ENCODE measurements at places on chromosomes 7 and 10.

DNA sequence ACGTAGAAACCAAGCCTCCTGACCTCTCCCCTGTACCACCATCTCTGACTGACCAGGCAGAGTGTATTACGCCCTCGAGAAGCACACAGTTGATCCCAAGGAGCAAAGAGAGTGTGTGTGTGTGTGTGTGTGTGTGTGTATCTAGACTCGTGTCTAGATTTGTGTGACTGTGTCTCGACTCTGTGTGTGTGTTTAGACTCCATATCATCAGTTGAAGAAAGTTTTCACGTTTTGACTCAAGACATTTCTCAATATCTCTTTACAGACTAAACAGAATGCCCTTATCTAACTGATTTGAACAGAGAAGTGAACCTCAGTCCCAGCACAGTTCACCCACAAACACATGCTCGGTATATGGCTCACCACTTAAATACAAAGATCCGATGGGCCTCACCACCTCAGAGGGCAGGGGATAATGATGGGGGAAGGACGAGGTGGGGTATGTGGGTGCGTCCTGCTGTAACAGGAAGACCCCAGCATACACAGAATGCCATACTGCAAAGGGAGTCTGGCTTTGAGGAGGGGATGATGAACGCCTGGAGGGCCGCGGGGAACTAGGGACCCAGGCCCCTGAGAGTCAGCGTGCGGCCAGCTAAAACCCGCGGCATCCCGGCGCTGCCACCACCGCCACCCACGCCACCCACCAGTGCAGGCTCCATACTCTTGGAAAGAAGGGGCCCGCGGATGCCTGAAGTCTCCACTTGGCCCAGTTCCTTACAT, 780 bp downstream of the ALDH18A1 start:
- DNase-seq, result no peak

DNA sequence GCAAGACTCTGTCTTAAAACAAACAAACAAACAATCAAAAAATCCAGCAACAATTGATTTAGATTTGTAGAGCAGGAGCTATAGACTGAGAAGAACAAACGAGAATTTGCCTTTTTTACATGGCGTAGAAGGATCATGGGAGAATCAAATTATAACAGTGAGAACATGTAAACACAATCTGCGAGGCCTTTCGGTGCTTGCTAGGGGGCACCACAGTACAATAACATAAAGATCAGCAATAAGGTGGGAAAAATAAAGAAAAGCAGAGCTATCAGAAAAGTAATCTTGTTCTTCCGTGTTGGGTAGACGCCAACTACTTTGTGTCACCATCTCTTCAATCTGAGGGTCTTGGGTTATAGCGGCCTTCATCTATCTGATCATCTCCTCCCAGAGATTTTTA, 82.2 kb downstream of the NOD1 start:
- DNase-seq, result no peak

- no peak for DNase-seq
These were observed 217.4 kb downstream of the GRM8 start for GRCh38 chr7:127035203-127035849.

- no peak for DNase-seq
These were observed 72.5 kb downstream of the CHRM2 start for GRCh38 chr7:136940917-136941316.

GRCh38 chr7:21566094-21566493, 23.3 kb downstream of the DNAH11 start:
- no peak for DNase-seq

DNA sequence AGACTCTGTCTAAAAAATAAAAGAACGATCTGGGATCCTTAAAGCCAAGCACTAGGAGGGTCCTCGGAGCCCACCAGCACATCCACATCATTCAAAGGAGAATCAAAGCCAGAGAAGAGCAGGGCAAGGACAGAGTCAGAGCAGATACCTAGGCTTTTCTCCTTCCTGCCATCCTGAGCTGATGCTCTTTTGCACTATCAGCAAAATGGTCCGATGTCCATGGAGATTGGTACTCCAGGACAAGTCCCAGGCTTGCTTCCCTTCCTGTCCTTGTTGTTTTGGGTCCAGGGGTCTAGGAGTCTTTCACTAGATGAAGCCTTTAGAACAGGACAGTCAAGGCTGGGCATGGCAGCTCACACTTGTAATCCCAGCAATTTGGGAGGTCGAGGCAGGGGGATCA, 58.0 kb upstream of the ELN start:
- DNase-seq, result no peak

DNA sequence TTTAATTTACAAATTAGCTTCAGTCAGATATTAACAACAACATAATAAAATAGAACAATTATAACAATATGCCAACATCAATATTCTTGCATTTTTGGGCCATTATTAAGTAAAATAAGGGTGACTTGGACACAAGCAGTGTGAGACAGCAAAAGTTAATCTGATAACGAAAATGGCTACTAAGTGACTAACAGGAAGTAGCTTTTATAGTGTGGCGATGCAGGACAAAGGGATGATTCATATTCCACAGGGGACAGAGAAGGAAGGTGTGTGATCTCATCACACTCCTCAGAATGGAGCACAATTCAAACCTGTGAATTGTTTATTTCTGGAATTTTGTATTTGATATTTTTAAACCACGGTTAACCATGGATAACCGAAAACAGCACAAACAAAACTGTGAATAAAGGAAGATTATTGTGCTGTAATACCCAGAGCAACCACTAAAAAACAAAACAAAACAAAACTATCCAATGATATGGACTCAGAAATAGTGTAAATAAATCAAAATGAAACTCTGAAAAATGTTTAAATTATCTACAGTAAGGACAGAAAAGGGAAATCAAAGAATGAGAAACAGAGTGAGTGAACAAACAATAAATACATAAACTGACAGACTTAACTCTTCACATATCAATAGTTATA, 66.9 kb upstream of the TFEC start:
- no peak for DNase-seq

DNA sequence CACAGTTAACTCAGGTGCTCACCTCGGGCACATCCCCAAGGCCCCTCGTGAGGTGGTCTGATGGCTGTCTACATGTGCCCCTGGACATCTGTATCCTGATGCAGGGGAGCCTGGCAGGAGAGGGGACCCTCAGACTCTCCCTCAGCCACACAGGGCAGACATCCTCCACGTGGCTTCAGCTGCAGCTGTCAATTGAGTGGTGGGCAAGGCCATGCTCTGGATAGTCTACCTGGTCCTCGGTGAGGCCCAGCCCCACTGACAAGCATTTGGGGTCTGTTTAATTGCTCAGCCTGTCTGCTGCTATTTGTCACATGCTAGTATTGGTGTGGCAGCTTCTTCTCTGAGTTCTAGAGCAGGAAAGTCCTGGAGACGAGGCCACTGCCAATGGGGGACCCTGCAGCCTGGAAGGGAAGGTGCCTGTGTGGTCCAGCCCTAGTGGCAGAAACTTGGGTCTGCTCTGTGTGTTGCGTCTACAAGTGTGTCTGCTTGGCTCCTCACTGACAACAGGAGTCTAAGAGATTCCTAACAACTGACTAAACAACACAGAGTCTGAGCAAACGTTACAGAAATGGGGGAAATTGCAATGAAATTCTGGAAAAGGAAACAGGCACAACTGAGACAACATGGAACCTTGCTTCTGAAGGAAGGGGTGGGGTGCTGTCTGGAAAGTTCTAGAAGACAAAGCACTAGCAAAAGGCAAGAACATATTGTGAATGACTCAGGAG, 59.3 kb upstream of the IGFBP3 start:
- no peak for DNase-seq

DNA sequence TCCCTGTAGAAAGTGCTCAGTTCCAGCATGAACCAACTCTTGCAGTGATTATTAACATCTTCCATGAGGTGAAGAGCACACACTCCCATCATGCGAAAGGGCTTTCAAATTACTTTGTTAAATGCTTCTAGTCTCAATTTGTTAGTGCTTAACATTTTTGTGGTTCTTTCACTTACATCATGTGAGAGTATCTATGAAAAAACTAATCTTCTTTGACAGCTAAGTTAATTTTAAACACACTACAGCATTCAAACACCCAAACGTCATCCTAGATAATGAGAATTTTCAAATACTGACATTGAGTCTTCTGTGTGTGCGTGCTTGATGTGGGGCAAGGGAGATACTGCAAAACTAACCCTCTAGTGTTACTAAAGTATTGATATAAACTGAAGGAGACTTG, 84.8 kb downstream of the ETV1 start:
- DNase-seq, result no peak

GRCh38 chr7:96135241-96135640, 186.7 kb downstream of the SLC25A13 start:
- no peak for DNase-seq

GRCh38 chr7:87474533-87475358, 734 bp downstream of the ABCB4 start:
- DNase-seq, result no peak

DNA sequence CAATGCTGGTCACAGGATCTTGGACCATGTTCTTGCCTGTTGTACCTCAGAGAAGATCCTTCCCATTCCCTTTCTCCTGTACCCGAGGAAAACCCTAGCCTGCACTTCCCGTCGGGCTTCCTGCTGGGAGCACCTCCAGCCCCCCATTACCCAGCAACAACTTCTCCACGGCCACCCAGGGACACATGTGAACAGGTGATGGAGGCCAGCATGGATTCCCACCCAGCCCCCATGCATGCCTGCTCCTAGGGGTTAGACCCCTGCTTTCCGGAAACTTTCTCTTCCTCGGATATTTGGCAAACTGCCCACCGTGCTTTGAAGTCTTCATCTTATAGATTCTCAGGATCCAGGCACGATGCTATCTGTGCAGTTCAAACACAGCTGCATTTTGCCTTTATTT, 67.3 kb downstream of the CALML3 start:
- no peak for DNase-seq

- no peak for DNase-seq
These were observed 42.8 kb upstream of the ZNF32 start for GRCh38 chr10:43691485-43691884.

- DNase-seq, result no peak
These were observed 45.8 kb downstream of the FIGNL1 start for GRCh38 chr7:50404392-50404791.

DNA sequence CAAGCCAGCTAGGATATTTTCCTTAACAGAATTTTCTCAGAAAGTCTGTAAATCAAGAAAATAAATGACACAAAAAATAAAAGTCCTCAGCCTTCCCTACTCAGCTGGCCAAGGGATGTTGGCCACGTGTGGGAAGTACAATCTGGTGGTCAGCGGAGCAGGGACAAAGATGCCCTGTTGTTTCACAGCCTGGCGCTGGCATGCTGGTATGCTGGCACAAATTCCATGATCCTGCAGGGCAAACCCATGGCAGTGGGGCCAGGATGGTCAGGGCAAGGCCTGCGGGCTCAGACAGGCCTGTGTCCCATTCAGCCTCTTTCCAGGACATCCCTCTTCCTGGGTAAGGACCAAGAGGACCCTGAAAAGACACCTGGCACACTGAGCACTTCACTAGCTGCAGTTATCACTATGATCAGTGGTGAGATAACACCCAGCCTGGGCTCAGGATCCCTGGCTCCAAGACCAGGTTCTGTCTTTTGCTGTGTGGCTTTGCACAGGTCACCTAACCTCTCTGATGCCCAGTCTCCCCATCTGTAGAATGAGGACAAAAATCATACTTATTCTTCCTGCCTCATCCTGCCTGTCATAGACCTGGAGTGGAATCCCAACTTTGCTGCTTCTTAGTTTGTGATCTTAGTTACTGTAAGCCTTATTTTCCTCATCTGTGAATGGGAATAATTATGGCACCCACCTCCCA, 10.8 kb upstream of the HSPA12A start:
- DNase-seq, result no peak

DNA sequence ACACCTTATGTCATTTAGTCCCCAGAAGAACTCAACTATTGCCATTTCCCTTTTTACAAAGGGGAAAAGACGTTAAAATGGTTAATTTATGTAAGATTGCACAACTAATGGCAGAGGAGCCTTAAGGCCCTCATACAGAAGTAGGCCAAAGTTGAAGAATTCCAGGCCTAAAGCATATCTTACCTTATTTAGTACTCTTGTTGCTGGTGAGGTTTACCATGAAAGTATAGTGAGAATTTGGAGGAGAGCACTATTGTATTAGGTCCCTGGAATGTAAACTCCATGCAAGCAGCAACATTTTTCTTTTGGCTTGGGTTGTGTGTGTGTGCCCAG, 731 bp upstream of the CRPPA start:
- no peak for DNase-seq

DNA sequence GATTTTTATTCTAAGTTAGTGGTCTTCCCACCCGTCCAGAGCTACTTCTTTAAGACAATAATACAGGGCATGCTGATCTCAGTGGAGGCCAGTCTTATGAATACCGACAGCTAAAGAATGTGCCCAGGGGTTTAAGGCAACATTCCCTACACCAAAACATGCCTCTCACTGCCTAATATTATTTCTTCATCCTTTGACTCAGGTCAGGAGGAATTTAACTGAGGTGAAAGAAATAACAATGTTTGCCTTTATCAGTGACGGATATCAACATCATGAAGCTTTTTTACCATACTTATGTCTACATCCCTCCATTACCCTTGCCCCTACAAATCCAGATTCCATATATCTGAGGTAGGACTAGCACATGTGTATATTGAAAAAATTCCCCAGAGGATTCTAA, 33.3 kb upstream of the TES start:
- DNase-seq, result no peak

DNA sequence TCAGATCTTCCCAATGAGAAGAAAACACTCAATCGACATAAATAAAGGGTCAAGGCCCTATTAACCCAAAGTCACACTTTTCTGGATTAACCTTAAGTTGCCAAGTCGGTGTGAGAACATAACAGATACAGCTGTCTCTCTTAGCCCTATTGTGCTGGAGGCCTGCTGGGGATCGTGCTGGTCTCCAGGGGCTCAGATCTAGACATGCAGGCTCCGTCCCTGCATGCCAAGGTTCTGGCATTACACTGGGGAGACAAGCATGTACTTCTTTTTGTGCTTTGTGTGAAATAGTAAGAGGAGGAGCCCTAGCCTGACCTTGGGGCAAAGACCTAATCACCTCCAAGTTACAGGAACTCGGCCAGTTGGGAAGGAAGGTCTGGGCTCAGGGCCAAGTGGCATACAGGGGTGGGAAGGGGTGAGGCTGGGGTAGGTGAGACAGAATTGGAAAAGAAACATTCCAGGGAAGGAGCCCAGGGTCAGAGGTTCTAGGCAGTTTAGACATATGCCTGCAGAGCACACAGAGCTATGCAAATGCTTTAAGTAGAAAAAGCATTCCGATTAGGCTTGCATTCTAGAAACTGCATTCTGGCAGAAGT, 216.4 kb downstream of the HECW1 start:
- DNase-seq, result no peak

- no peak for DNase-seq
These were observed 227.4 kb upstream of the COBL start for GRCh38 chr7:51543801-51544553.

GRCh38 chr10:14588084-14588937, 186.4 kb downstream of the FAM107B start:
- no peak for DNase-seq

GRCh38 chr7:29194594-29195427, at the start of gene CHN2:
Gene CHN2 (plus strand): TSS chr7:29194775.
- DNase-seq, result peak; percentile 13

- DNase-seq, result peak; percentile 29
These were observed 533.3 kb upstream of the GHITM start for GRCh38 chr10:83605783-83606630.

- peak; percentile 22 for DNase-seq
These were observed 527 bp upstream of the BCAP29 start for GRCh38 chr7:107579554-107579884.
